Mesenteric fat pad (tissue), 1 donor: ENCODE measurements at places on chromosomes 3 and 15. TPM values are rescaled to one million over a fixed set of nuclear protein-coding genes. Genes with fewer than 3 reads are reported as not detected.

- DNase-seq = no peak
Observed at GRCh38 chr15:25937796-25938195, 74.7 kb upstream of the ATP10A start.

GRCh38 chr15:36837246-36837645 lies 257.8 kb downstream of the CDIN1 start:
- no peak for DNase-seq

DNA sequence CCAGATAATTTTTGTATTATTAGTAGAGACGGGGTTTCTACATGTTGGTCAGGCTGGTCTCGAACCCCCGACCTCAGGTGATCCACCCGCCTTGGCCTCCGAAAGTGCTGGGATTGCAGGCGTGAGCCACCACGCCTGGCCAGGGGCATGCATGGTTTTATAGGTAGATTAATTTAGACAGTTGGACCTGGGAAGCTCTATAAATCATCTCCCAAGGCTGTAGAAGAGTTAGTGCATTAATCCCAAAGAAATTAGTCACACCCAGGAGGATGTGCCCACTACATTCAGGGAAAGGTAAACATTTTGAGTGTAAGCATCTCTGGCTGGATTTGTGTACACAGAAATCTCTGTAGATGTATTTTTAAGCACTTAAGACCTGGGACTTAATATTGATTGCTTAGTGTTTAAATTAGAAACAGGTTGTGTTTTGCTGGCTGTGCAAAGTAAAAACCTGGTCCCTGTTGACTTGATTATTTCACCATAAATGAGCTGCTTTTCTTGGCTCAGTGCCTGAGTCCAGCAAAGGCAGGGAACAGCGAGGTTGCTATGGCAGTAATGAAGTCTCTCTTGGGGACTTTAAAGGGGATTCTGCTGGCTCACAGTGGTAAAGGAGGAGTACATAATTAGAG lies 19.2 kb downstream of the EXOSC7 start:
- no peak for DNase-seq

DNA sequence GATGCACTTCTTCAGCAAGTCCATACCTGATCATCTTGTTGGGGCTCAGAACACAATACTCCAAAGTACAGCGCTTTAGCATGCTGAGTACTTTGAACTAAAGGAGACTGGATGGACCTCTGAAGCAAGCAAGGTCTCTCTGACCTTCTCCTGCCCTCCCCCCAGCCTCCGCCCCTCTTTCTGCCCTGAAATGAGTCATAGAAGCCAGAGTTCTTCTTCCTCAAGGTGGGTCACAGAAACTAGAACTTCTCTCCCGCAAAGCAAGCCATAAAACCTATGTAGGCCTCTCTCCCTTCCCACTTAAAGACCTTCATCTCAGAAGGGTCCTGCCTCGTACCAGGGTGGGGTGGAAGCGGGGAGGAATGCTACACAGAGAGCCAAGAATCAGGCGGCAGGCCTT lies 230.5 kb upstream of the PROK2 start:
- no peak for DNase-seq

Gene GOLGA6L7
- total RNA-seq = not detected
